ENCODE measurements at places on chromosomes 2 and 18. TPM values are rescaled to one million over a fixed set of nuclear protein-coding genes. Genes with fewer than 3 reads are reported as not detected.

RND3 gene
- total RNA-seq: 59.7 TPM

PID1 gene
- total RNA-seq: 8.4 TPM

HTR2B gene
- 8.0 TPM for total RNA-seq

CXCR1 gene
- not detected for total RNA-seq

ITGAV gene
- 59.7 TPM for total RNA-seq

CRYBA2 gene
- not detected for total RNA-seq

SP3 gene
- 42.8 TPM for total RNA-seq

UGT1A5 gene
- not detected for total RNA-seq

IKZF2 gene
- 11.3 TPM for total RNA-seq

SIX3 gene
- not detected for total RNA-seq

CD207 gene
- total RNA-seq: not detected

TGFA gene
- not detected for total RNA-seq

USP40 gene
- 17.5 TPM for total RNA-seq

SERPINB3 gene
- total RNA-seq: not detected

IFT172 gene
- 20.7 TPM for total RNA-seq

ABCB11 gene
- total RNA-seq: 1.2 TPM

CCDC148 gene
- 0.23 TPM for total RNA-seq

FSIP2 gene
- total RNA-seq: under 0.01 TPM

GAL3ST2 gene
- total RNA-seq: not detected

C2orf80 gene
- not detected for total RNA-seq

RGPD4 gene
- total RNA-seq: not detected

GCG gene
- not detected for total RNA-seq

CFAP65 gene
- total RNA-seq: not detected

CNTNAP5 gene
- total RNA-seq: not detected

SRD5A2 gene
- total RNA-seq: not detected

TGIF1 gene
- 95.0 TPM for total RNA-seq
